ENCODE measurements at places on chromosomes 1 and 21.

- no peak for DNase-seq
These were observed 3.3 kb upstream of the SNRPE start for GRCh38 chr1:203858055-203858454.

DNA sequence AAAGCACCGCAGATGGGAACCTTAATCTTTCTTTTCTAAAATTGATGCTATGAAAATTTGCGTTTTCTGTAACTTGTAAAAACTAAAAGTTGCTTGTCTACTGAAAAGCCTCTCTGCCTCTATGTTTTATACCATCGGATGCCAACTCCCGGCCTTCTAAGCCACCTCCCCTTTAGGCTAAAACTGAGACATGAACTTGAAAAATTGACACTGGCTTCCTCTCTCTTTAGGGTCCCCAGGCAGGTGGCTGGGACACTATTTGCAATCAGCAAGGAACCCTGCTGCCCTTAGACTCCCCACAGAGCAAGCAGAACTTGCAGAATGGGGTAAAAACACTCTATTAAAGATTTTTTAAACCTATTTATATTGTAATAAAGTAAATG is 151.1 kb upstream of the CAMK1G start:
- DNase-seq: no peak

DNA sequence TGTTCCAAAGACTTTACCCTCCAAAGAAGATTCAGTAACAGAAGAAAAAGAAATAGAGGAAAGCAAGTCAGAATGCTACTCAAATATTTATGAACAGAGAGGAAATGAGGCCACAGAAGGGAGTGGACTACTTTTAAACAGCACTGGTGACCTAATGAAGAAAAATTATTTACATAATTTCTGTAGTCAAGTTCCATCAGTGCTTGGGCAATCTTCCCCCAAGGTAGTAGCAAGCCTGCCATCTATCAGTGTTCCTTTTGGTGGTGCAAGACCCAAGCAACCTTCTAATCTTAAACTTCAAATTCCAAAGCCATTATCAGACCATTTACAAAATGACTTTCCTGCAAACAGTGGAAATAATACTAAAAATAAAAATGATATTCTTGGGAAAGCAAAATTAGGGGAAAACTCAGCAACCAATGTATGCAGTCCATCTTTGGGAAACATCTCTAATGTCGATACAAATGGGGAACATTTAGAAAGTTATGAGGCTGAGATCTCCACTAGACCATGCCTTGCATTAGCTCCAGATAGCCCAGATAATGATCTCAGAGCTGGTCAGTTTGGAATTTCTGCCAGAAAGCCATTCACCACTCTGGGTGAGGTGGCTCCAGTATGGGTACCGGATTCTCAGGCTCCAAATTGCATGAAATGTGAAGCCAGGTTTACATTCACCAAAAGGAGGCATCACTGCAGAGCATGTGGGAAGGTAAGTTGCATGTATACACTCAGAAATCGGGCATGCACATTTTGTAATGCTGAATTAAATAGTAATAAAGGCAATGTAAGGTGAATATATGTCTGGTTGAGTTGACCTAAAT is 97.2 kb downstream of the ZFYVE9 start:
- DNase-seq: no peak

DNA sequence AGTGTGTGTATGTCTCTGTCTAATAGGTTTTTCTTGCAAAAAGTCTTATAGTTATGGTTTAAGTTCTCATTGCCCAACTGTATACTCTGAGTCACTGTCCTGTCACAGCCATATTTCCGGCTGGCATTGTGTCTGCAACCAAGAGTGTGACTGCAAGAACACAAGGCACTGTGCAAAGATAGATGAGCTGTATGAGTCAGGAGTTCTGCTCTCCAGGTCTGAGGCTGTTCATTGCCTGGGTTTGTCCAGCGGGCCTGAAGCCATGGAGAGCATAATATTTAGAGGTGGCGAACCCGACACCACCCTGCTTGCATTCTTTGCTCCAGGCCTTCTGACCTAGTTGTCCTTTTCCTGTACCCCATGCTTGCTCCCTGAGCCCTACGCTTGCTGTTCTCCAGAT is 50.9 kb upstream of the CNIH3 start:
- DNase-seq: no peak

DNA sequence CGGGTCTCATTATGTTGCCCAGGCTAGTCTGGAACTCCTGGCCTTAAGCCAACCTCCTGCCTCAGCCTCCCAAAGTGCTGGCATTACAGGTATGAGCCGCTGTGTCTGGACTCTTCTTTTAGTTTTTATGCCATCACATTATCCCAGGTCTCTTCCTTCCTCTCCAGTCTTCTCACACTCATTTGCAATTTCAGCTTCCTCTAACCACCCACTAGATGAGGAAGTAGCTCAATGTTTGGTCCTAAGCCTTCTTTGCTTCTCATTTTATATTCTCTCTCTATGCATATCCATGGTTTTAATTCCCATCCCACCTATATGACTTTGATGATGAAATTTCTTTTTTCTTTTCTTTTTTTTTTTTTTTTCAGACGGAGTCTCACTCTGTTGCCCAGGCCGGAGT is 3.1 kb upstream of the ZBTB8A start:
- no peak for DNase-seq

GRCh38 chr1:47434051-47434842 is 3.6 kb upstream of the FOXD2 start:
- no peak for DNase-seq

- DNase-seq: no peak
These were observed 57.5 kb upstream of the PRDM2 start for GRCh38 chr1:13642306-13643004.

DNA sequence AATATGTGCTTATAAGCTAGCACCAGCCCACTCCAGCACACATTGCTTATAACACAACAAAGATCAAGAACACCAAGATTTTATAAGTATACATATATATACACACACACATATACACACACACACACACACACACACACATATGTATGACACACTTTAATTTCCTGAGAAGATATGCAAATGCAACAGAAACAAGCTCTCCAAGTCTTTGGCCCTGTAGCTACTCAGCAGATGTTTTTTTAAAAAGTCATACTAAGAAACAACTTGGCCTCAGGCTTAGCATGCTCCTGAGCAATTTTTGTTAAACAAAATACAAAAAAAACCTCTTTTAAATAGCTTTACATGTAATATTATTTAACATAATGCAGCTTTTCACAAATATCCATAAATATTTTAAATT is 11.1 kb downstream of the TNFSF18 start:
- no peak for DNase-seq

- DNase-seq: no peak
These were observed 86.8 kb upstream of the RAB4A start for GRCh38 chr1:229184066-229184465.

DNA sequence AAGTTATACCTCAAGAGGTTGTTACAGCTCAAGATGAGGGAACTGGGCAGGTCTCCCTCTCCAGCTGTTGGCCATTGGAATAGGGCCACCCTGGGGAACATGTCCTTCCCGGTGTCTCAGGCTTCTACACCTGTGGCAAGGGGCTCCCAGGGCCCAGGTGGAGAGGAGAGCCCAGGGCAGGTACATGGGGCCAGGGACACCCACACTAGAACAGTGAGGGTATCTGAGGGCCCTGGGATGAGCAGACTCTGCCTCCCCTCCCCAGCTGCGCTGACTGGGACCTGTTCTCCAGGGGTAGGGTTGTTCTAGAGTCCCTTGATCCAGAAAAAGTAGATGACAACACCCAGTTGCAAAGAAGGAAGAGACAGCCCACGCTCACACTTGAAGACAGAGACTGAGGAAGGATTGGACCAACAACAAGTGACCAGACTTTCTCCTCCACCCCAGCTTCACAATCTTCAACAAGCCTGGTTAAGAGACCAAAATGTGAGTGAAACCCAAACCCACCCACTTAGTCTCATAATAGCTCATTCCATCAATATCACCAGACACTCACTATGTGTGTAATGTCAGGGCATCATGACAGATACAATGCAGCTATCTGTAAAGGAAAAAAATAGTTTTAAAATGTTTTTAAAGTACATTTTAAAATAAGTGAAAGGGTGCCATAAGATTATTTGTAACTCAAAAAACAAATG is 439.3 kb downstream of the NPHP4 start:
- DNase-seq: no peak

DNA sequence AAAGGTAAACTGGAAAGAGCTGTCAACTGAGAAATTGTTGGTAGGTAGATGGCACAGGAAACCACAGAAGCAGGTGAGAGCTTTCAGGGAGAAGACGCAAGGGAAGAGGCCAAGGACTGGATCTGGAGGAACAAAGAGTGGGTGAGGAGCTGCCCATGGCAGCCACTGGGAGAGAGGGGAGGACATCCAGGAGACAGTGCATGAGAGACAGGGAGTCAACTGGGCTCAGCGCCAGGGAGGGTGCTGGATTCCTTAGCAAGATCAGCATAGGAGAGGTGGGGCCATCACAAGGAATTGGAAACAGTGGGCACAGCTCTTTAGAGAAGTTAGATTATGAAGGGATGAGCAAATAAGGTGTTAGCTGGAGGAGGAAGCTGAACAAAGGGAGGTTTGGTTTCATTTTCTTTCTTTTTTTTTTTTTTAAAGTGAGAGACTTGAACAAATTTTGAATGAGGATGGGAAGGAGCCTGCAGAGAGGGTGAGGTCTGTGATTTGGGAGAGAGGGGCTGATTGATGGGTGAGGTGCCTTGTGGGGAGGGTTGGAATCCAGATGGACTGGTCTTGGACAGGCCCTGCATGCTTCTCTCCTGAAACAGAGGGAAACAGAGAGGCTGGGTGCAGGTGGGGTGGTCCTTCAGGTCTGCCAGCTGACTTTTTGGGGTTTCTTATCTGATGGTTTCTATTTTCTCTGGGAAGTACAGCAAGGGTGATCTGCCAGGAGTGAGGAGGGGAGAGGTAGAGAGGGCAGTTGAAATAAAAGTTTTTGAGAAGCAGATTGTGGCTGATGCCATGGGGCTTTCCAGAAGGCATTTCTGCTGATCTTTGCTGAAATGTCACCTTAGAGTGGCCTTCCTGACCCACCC is 5.4 kb downstream of the CYP4B1 start:
- no peak for DNase-seq

- no peak for DNase-seq
These were observed 41.2 kb downstream of the ABCG1 start for GRCh38 chr21:42260121-42260520.

- DNase-seq: peak; percentile 55
These were observed 14.5 kb upstream of the CFHR4 start for GRCh38 chr1:196873385-196873784.

DNA sequence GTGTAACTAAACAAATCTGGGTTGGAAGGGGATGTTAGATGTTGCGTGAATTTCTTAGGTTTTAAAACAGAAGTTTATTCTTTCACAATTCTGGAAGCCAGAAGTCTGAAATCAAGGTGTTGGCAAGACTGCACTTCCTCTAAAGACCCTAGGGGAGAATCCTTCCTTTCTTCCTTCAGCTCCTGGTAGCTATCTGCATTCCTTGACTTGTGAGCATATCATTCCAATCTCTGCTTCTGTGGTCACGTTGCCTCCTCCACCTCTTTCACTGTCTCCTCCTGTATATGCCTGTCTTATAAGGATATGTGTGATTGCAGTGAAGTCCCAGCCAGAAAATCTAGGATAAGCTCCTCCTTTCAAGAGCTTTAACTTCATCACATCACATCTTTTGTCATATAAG is 7.7 kb downstream of the CHRM3 start:
- DNase-seq: no peak

DNA sequence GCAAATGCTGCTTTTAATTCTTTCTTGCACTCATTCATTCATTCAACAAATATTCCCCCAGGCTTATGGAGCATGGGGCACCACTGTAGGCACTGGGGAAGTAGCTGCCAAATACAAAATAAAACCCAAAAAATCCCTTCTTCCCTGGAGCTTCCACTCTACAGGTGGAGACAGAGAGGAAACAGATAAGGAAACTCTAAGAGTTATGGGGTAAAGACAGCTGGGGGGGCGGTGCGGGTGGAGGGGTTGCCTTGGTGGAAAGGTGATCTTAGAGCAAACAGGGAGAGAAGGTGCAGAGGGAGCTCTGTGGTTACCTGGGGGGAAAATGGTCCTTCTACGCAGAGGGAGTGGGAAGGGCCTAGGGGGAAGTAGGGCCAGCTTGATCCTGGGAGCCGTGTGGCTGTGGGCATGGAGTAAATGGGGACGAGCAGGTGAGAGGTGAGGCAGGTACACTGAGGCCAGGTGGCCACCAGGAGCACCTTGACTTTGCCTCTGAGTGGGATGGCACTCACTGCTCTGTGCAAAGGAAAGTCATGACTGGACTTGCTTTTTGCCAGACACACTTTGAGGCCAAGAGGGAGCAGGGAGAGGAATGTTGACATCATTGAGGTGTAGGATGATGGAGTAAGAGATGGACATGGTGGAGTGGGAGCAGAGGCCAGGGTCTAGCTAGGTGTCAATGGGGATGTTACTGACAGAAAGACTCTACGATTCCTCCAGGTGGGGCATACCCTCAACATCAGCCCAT is 152.0 kb downstream of the ETS2 start:
- DNase-seq: peak; percentile 36

DNA sequence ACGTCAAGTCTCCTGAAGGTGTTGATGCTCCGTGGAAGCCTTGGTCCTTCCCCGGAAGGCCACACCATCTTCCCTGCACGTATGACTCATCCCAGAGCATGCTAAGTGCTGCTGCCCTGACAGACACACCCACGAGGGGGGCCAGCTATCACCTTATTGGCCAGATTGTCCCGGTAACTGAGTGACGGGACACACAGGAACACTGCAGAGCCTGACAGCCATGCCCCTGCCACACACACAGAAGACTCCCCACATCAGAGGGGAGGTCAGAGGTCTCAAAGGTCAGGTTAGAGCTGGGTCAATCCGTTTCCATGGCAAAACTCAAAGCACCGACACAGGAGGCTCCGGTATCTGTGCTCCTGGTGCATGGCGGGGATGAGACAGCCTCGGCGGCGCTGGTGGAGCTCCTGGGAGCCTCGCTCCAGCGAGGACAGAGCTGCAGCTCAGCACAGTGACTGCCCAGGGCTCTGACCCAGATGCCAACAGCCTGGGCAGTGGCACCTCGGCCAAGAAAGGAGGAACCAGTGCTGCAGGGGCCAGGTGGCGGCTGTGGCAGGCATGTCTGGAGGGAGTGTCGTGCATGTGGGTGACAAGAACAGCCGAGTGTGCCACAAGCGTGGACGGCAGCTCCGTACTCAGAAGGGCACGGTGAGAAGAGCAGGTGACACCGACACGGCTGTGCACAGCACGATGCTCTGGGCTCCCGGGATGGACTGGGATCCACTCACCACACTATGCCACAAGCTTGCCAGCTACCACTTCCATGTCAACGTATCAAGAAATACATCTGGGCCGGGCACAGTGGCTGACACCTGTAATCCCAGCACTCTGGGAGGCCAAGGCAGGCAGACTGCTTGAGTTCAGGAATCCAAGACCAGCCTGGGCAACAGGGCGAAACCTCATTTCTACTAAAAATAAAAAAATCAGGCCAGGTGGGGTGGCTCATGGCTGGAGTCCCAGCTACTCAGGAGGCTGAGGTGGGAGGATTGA is 14.8 kb upstream of the TMEM240 start:
- no peak for DNase-seq

GRCh38 chr1:163131981-163132380 is 62.8 kb downstream of the RGS4 start:
- no peak for DNase-seq

- no peak for DNase-seq
These were observed 107.5 kb downstream of the CSMD2 start for GRCh38 chr1:34057347-34058130.

- peak; percentile 12 for DNase-seq
These were observed 229.7 kb upstream of the IRF2BP2 start for GRCh38 chr1:234839663-234840062.
